Prostate gland (tissue), 2 donors: ENCODE measurements at places on chromosomes 3 and 15. TPM values are rescaled to one million over a fixed set of nuclear protein-coding genes. Genes with fewer than 3 reads are reported as not detected.

GRCh38 chr3:65986285-65986684, 52.4 kb downstream of the MAGI1 start:
- DNase-seq = no peak

Gene NOX5
- 0.05 TPM for total RNA-seq

Gene SCAANT1
- total RNA-seq = not detected

Gene ATP2B2
- 0.14 TPM for total RNA-seq

Gene NISCH
- 277 TPM for total RNA-seq
